ENCODE measurements at places on chromosomes 12 and 14.

- DNase-seq: no peak
Measured at GRCh38 chr14:24072436-24072835, 1.1 kb downstream of the CPNE6 start.

DNA sequence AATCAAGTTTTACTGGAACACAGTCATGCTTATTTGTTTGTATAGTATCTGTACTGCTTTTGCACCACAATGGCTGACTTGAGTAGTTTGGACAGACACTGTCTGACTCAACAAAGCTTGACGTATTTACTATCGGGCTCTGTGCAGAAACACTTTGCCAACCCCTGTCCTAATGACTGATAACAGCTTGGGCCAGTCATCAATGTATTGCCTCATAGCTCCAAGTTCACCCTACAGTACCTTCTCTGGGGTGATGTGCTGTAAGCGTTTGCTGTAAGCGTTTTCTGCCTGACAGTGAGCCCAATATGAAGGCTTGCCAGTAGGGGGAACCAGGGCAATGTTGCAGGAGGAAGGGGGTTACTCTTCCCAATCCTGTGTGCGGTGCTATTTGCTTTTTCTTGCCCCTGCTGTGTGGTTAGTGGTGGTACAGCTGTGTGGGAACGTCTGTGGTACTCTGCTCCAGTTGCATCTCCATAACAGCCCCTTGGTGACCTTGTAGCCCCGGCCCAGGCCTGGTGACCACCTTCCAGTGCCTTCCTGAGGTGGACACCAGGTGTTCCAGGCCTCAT, 5.4 kb upstream of the CCDC177 start:
- DNase-seq: peak; percentile 44

DNA sequence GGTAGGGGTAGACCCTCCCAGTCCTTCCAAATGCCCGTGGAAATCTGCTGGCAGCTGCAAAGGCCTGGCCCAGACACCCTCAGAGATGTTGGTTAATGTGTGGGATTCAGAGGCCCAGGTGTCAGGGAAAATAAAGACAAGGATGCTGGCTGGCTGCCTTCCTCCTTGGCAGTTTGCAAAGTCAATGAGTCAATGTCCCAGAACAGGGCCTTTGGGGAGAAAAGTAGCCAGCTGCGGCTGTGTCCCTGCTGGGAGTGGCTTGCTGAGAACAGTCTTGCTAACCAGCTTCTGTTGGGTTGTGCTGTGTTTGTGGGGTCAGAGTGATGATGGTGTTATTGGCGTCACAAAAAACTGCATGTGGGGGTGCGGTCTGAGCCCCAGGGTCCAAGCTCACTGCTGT, 29.2 kb downstream of the GLRX5 start:
- no peak for DNase-seq

- no peak for DNase-seq
Measured at GRCh38 chr14:38202444-38203191, 5.1 kb upstream of the SSTR1 start.

GRCh38 chr14:95291859-95292542, 27.7 kb downstream of the CLMN start:
- no peak for DNase-seq

DNA sequence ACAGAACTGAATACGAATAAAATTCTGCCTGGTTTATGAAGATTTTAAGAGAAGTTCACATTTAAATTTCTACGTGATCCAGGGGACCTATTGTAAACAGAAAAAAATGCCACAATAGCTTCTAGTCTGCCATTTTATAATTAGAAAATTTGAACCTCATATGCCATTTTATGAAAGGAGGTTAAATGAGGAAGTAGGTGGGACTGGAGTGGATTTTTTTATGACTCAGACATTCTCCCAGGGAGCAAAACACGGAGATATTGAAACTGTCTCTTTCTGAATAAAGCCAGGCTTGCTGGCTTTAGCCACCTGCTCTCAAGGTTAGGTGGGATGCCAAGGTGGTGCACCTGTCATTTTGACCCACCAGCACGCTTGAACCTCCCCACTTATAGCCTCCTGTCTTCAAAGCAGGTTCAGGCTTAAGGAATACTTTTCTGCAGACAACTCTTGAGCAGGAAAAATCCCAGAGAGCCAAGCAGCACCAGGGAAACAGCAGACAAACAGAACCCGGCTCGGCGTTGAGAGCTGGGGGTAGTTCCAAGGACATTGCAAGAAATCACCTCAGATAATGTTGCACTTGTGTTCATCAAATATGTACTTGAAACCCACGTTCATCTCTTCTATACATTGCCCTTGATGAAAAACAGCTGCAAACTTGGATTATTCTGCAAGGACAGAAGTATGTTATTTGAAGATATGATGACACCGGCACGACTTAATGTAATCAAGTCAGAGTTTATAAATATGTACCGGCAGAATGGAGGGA, 203.7 kb downstream of the PPM1H start:
- no peak for DNase-seq

- no peak for DNase-seq
Measured at GRCh38 chr14:50862036-50862570, 9.8 kb upstream of the ABHD12B start.

GRCh38 chr14:64114166-64114565, 180.0 kb downstream of the ESR2 start:
- no peak for DNase-seq

GRCh38 chr12:84355561-84355960, 557.0 kb downstream of the SLC6A15 start:
- no peak for DNase-seq

DNA sequence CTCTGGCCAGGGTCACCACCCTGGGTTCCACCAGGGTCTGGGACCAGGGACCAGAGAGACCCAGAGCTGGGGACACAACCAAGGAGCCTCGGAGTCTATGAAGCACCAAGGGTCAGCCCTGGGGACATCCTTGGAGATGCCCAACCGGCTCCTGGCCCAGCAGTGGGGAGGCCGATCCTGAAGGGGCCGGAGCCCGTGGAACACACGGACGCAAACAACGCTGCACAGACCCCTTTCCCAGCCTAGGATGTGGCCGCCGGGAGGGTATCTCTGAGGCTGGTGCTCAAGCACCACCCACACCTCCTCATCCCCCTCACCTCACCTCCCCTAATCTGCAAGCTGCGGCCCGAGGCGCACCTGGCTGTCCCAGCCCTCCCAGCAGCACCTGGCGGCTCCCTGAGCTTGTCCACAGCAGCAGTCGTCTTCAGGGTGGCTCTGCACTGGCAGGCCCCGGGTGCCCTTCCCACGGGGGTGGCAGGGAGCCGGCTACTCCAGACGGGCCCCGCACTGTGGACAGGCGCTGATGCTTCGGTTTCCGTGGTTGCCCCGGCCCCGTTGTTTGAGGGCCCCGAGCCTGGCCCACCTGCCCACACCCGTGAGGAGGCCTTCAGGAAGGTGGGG, 146.8 kb upstream of the C14orf180 start:
- DNase-seq: no peak

GRCh38 chr14:52551696-52552062, 626 bp downstream of the TXNDC16 start:
- DNase-seq: peak; percentile 14

GRCh38 chr14:89098254-89098653, 273.8 kb downstream of the TTC8 start:
- DNase-seq: no peak

- no peak for DNase-seq
Measured at GRCh38 chr14:91946622-91947474, 646 bp downstream of the FBLN5 start.

DNA sequence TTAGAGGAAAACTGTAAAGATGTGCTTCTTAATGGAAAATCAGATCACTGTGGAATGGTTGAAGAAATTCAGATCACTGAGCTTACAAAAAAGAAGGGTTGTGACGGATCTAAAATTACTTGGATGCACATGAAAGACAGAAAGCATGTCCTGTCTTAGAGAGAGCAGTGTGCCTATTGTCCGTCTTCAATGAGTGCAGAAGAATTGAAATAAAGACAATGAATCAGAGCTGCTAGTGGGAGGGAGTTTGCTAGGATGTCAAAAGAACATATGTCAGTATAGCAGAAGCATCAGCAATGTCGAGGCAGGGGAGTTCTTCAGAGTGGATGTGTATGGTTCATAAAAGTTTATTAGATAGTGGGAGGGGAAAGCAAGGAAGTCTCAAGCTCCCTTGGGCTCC, 172.7 kb downstream of the SYNE2 start:
- no peak for DNase-seq

DNA sequence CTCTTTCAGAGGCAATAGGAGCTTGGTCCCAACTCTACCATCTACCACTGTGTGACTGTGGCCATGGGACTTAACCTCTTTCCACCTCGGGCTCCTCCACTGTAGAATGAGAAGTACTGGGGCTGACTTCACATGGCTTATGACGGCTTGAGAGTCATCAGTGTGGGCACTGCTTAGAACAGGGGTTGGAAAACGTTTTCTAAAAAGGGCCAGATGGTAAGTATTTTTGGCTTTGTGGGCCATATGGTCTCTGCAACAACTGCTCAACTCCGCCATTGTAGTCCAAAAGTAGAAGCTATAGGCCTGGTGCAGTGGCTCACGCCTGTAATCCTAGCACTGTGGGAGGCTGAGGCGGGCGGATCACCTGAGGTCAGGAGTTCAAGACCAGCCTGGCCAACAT, 69.2 kb upstream of the LTA4H start:
- DNase-seq: no peak

- DNase-seq: peak; percentile 26
Measured at GRCh38 chr12:56271031-56271430, 4.3 kb downstream of the COQ10A start.

GRCh38 chr12:101566318-101566717, 28.5 kb upstream of the MYBPC1 start:
- no peak for DNase-seq

DNA sequence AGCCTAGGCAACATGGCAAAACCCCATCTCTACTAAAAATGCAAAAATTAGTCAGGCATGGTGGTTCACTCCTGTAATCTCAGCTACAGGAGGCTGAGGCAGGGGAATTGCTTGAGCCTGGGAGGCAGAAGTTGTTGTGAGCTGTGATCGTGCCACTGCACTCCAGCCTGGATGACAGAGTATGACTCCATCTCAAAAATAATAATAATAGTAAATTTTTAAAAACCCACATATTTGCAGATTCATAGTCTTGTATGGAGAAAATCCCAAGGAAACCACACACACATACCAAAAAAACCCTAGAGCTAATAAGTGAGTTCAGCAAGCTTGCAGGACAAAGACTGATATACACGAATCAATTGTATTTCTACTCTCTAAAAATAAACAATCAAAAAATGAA, 19.0 kb upstream of the MTHFD1 start:
- DNase-seq: no peak

DNA sequence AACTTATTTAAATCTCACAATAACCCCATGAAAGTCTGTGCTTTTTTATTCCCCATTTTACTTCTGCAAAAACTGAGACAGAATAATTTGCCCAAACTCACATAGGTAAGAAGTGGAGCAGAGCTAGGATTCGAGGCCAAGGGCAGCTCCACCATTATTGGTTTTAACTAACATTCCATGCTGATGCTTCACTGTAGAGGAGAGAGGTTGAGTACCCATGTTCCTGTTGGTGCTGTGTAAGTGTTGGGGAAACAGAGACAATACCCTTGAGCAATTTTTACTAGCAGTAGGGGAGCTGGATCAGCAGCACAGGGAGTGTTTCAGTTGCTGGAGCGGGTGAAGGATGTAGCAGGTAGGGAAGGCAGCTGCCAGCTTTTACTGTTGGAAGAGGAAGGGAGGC, 21.1 kb downstream of the RASSF8 start:
- DNase-seq: no peak

GRCh38 chr14:100902295-100903133, 1.0 kb downstream of the RTL1 start:
- no peak for DNase-seq

GRCh38 chr14:28406196-28406595, 360.4 kb upstream of the FOXG1 start:
- no peak for DNase-seq

DNA sequence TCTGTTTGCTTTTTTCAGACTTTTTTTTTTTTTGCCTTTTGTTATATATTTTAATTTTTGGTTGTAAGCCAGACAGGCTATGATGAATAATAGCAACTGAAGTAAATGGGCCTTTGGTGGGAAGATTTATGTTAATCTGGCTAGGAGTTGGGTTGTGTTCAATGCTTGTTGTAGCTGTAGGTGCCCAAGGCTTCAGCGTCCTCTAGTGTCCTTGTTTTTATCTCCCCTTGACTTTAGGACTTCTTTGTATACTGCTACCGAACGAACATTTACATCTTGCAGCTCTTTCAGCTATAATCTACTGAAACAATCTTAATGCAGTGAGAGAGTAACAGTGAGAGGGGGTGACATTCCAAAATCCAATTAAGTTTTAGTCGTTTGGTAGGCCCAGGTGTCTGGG, 848.4 kb upstream of the FBXO33 start:
- no peak for DNase-seq

DNA sequence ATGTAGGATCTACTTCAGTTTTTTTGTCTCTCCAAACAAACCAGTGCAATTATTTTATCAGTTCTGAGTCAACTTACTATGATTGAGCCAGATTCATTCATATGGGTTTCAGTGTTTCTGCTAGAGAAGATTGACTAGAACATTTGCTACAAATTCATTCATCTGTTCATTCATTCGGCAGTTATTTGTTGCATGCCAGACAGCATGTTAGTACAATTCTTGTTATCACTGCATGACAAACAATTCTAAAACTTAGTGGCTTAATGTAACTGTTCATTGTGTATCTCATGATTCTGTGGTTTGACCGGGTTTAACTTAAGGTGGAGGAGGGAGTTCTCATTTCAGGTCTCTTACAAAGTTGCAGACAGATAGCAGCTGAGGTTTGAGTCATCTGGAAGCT, 52.3 kb downstream of the POLR3B start:
- no peak for DNase-seq

DNA sequence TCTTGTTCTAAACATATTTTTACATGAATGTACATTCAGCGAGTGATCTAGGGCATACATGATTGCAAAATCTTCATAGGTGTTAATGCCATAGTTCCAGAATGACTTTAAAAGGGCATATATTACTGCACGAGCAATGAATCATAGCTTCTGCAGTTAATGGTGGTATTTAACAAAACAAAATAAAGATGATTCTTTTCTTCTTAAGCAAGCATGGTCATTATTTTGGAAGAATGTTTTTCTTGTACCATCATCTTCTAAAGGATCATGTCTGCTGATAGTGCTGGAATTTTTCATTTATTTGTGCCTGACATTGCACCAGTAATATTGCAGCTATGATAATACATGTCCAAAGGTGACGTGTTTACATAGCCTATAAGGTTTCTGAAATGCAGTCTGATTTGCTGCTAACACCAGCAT, 388.6 kb downstream of the CCDC91 start:
- no peak for DNase-seq

GRCh38 chr12:48923117-48923516, 2.2 kb downstream of the FKBP11 start:
- no peak for DNase-seq

- no peak for DNase-seq
Measured at GRCh38 chr14:69519204-69520100, 34.9 kb downstream of the PLEKHD1 start.

GRCh38 chr14:67679006-67679405, 4.6 kb upstream of the VTI1B start:
- no peak for DNase-seq

DNA sequence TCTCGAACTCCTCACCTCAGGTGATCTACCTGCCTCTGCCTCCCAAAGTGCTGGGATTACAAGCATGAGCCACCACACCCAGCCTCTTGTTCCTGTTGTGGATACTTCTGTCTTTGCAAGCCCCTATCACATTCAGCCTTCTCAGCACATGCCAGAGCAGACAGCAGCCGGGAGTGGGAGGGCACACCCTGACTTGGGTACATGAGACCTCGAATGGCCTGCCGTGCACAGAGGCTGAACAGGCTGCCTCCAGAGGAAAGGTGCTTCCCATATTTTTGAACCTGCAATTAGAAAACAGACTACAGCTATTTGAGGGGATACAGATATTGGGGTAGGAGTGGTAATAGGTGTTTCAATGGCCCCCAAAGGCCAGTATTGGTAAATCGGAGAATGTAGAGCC, 307.3 kb upstream of the DIO3 start:
- DNase-seq: no peak

GRCh38 chr12:6735448-6736191, 11.8 kb downstream of the COPS7A start:
- DNase-seq: no peak
